ENCODE measurements at places on chromosomes 7 and 10. TPM values are rescaled to one million over a fixed set of nuclear protein-coding genes. Genes with fewer than 3 reads are reported as not detected.

SLC18A3 gene
- total RNA-seq, result not detected

ZFYVE27 gene
- 37.6 TPM for total RNA-seq

SPDYE2 gene
- total RNA-seq, result not detected

SSC4D gene
- not detected for total RNA-seq

RBP4 gene
- total RNA-seq, result 111 TPM

DNA sequence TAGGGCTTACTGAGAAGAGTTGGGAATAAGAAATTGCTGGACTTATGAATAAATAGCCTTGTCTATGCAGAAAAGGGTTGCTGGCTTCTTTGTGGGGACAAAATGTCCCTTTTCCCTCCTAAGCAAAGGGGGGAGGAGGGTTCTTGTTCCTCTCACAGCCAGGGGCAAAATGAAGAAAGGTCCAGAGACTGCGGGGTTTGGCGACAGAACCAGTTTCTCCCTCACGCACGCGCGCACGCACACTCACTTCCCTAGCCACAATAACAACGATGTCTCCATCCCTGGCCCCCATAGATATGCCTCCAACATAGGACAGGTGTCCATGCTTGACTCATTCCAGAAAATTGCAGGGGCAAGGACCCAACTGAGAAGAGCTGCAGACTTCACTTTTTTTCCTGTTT is 3.3 kb downstream of the ZMIZ1 start:
- no peak for DNase-seq
- no peaks in the 10 kb centered on the region for H3K36me3 ChIP-seq
- peak overlapping the region; percentile 98 for H3K4me3 ChIP-seq

DNA sequence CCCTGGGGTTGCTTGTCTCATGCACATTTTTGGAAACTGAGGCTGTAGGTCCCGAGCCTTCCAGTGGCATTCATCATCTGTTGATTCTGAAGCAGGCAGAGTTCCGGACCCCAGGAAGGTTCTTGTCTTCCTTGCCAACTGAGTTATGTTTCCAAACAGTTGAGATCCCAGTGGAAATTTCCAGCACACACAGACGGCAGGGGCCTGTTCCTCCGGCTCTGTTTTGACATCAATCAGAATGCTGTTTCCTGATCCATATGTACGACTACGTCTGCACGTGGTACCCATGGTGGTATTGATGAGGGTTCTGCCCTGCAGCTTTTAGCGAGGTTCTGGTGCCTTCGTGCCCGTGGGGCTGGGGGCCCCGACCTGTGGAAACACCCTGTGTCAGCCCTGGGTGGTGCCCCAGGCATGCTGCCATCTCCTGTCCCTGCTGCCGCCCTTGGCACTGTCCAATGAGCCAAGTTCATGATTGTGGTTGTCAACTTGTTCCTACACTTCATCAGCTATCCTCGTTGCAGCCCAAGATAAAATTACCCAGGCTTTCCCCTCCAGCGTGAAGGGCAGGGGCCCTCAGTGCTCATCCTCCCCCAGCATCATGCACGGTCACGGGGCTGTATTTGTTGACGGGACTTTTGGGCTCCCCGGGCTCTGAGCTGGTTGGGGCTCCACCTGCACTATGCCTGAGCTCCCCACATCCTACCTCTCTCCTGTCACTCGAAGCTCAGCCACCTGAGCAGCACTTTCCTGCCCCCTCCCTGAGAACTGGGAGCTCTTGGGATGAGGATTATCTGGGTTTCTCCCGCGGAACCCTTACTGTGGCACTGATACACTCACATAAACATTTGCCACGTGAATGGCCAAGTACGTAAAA is 7.8 kb upstream of the DPYSL4 start:
- H3K36me3 ChIP-seq, result no peaks in the 10 kb centered on the region
- no peak overlapping the region for H3K27ac ChIP-seq
- H3K27me3 ChIP-seq, result no peaks in the 10 kb centered on the region
- H3K4me3 ChIP-seq, result no peak overlapping the region

DNA sequence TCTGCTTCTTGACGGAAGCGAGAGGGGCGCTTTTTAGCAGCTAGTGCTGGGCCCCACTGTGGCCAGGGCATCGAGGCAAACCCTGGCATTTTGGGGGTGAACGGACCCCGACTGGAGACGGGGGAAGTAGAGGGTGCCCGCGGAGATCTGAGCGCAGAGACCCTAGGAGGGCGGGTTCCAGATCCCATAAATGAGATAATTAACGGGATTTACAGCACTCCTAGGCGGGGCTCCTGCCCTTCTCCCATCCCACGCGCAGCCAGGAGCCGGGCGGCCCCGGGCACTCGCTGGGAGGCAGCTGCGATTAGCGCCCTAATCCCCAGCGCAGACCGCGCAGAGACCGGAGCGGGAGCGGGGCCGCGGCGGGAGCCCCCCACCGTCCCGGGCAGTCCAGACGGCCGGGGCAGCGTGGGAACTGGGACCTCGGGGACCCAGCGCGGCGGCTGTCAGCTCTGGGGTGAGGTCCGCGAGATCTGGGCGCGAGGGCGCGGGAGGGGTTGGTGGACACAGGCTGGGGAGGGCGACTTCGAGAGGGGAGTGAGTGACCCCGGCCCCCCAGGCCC is 735 bp downstream of the JCAD start:
- no peaks in the 10 kb centered on the region for H3K4me1 ChIP-seq
- H3K27ac ChIP-seq, result peak overlapping the region; percentile 91
- no peaks in the 10 kb centered on the region for H3K27me3 ChIP-seq
- peak overlapping the region; percentile 91 for H3K4me3 ChIP-seq
- DNase-seq, result no peak

GRCh38 chr7:151137076-151137675 is 30.3 kb downstream of the GBX1 start:
- no peak overlapping the region for H3K27ac ChIP-seq
- H3K36me3 ChIP-seq, result peaks cover 10% of the 10 kb centered on the region
- no peaks in the 10 kb centered on the region for H3K4me1 ChIP-seq
- H3K27me3 ChIP-seq, result no peaks in the 10 kb centered on the region
- DNase-seq, result no peak

- H3K27ac ChIP-seq, result no peak overlapping the region
- H3K4me3 ChIP-seq, result no peak overlapping the region
- H3K27me3 ChIP-seq, result no peaks in the 10 kb centered on the region
- H3K4me1 ChIP-seq, result no peaks in the 10 kb centered on the region
These were observed 275.7 kb upstream of the FZD1 start for GRCh38 chr7:90988516-90988915.

GRCh38 chr10:60389413-60390025 is at the start of gene ANK3:
TSS of gene ANK3 (minus strand) at chr10:60389875. CDS start at chr10:60389538, 337 bp downstream.
- H3K27me3 ChIP-seq, result no peaks in the 10 kb centered on the region
- no peaks in the 10 kb centered on the region for H3K36me3 ChIP-seq
- DNase-seq, result no peak
- no peak within 1 kb of the TSS for H3K27ac ChIP-seq
- H3K4me1 ChIP-seq, result no peaks in the 10 kb centered on the region

DNA sequence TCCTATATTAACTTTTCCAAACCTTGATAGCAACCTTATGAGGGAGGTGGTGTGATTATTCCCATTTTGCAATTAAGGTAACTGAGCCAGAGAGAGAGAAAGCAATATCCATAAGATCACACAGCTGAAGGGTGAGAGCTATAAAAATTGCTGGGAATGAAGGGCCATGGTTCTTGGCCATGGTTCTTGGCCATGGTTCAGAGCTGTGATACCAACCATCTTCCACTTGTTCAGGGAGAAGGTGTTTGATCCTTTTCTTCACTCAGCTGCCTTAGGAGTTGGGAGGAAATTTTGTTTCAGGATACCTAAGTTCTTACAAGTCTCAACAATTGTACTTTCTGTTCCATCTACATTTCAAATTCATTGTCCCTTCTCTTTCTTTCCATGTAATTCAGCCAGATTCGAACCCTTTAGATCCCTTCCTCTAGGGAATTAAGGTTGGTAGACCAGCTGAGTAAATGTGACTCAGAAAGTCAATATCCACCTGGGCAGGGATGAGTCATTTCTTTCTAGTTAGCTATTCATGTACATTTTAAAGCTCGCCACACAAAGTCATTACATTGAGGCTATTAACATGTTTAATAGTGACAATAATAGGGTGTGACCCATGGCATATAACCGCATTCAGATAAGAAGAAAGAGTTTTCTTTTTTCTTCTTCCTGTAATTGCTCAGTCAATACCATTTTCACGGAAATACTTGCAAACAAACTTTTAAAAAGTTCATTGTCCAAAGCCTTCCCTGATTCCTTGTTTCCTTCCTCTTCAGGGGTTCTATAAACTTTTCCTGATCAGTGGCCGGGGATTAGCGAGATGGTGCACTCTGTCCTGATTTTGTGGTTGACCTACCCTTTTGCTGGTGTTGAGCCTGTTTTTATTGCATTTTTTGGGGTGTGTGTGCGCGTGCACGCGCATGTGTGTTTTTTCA is 143.4 kb downstream of the TCF7L2 start:
- DNase-seq, result no peak
- no peaks in the 10 kb centered on the region for H3K36me3 ChIP-seq
- no peaks in the 10 kb centered on the region for H3K27me3 ChIP-seq
- no peak overlapping the region for H3K4me3 ChIP-seq
- H3K27ac ChIP-seq, result peak overlapping the region; percentile 6
- H3K4me1 ChIP-seq, result no peaks in the 10 kb centered on the region

- H3K27me3 ChIP-seq, result no peaks in the 10 kb centered on the region
- H3K4me1 ChIP-seq, result no peaks in the 10 kb centered on the region
- H3K4me3 ChIP-seq, result no peak overlapping the region
- no peak overlapping the region for H3K27ac ChIP-seq
- DNase-seq, result no peak
- no peaks in the 10 kb centered on the region for H3K36me3 ChIP-seq
These were observed 34.6 kb upstream of the MALRD1 start for GRCh38 chr10:19014034-19014433.

DNA sequence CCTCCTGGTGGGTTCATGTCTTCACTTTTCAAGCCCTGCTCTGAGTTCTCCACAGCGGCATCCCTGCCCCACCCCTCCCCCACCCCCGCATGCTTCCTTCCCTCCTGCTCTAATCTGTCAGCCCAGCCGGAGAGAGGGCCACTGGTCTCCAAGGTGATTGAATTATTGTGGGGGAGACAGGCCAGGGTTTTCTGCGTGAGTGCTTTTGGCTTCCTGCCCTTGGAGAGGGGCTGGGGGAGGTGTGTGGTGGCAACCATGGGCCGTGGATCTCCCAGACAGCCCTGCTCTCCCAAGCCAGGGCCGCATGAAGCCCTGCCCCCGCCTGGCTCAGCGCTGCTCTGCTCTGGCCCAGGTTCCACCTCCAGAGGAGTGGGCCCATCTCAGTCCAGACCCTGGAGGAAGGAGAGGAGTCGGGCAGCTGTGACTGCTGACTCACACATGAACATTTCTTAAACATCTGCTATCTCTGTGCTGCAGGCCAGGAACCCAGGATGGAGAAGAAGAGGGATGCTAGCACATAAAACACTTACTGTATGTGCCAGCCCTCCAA is 109.9 kb downstream of the ZMIZ1 start:
- H3K36me3 ChIP-seq, result no peaks in the 10 kb centered on the region
- H3K4me1 ChIP-seq, result peaks cover 14% of the 10 kb centered on the region
- H3K4me3 ChIP-seq, result no peak overlapping the region
- no peaks in the 10 kb centered on the region for H3K27me3 ChIP-seq

- H3K27me3 ChIP-seq, result no peaks in the 10 kb centered on the region
- peak overlapping the region; percentile 4 for H3K4me3 ChIP-seq
- no peaks in the 10 kb centered on the region for H3K4me1 ChIP-seq
- peak; percentile 72 for DNase-seq
- H3K36me3 ChIP-seq, result no peaks in the 10 kb centered on the region
These were observed 11.4 kb downstream of the SERPINE1 start for GRCh38 chr7:101138213-101138870.

DNA sequence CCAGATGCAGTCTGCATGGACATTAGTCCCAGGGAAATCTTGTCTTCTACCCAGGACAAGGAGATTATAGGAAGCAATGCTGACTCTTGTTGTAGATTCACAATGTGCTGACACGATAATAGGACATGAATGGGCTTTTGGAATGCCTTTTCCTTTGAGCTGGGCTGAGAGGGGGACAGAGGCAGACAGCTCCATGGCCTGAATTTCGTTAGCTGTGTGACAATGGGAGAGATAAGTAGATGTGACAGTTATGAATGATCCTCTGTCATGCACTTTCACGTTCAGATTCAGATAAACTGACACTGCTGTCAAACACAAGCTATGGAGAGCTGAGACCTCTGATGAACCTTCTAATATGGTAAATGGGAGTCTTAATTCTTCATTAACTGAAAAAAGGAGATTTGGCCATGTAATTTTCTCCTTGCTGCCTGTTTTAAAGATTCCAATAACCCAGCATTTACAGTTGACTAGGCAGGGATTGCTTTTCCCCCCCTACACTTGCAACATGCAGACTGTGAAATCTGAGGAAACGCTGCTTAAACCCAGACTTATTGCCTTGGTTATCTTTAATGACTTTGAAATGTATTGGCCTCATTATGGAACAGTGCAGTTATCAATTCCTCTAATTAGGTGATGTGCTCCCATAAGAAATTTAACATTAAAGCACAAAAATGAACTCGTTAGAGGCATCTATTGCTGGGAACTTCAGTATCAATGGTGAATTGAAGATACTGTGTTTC is 669.3 kb downstream of the AUTS2 start:
- H3K36me3 ChIP-seq, result no peaks in the 10 kb centered on the region
- no peak overlapping the region for H3K4me3 ChIP-seq
- H3K27me3 ChIP-seq, result no peaks in the 10 kb centered on the region

- no peaks in the 10 kb centered on the region for H3K36me3 ChIP-seq
- no peak overlapping the region for H3K4me3 ChIP-seq
- H3K27ac ChIP-seq, result no peak overlapping the region
- no peaks in the 10 kb centered on the region for H3K27me3 ChIP-seq
These were observed 99.3 kb upstream of the NFE2L3 start for GRCh38 chr7:26052706-26053105.

DNA sequence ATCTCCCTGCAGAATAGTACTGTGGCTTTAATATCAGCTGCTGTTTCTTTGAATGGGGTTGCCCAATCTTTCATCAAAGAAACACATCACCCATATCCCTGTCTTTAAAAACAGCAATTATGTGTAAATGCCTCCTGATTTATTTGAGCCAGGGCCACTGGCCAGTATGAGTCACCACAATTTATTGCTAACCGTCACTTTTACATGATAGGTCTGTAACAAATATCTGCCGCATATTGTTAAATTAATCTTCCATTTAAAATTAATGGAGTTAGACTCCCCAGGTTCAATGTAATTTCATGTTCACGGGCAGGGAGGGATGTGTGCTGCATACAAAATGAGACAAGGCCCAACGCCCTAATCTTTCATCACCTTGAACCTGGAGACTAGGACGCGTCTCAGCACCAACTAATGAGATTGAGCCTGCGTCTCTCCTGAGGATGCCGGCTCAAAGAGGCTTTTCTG is 673.4 kb downstream of the AUTS2 start:
- H3K4me1 ChIP-seq, result no peaks in the 10 kb centered on the region
- H3K36me3 ChIP-seq, result no peaks in the 10 kb centered on the region
- no peak overlapping the region for H3K4me3 ChIP-seq

DNA sequence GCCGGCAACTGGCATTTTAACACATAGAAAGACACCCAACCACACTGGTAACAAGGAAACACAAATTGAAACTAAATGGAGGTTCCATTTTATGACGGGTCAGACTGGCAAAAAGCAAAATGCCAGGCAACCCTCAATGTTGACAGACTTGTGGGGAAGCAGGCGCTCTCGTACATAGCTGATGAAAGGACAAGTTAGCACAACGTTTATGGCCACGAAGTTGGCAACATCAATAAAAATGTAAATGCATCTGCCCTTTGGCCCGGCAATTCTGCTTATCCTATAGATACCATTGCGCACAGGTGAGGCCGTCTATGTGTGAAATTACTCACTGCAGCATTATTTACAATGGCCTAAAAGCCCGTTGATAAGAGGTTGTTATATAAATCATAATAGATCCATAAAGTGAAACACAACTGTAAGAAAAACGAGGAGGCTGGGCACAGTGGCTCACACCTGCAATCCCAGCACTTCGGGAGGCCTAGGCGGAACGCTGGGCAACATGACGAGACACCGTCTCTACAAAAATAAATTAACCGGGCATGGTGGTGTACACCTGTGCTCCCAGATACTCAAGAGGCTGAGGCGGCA is 39.8 kb downstream of the FOXL3 start:
- no peak overlapping the region for H3K4me3 ChIP-seq
- H3K27me3 ChIP-seq, result no peaks in the 10 kb centered on the region
- no peaks in the 10 kb centered on the region for H3K4me1 ChIP-seq
- no peaks in the 10 kb centered on the region for H3K36me3 ChIP-seq
- DNase-seq, result no peak
- no peak overlapping the region for H3K27ac ChIP-seq
